ENCODE measurements at places on chromosomes 3 and 15.
A peak's percentile ranks its signal among the peaks of the same experiment; 100 is the strongest.

- DNase-seq: no peak
Measured at GRCh38 chr3:59876533-59877062, 826.8 kb upstream of the CFAP20DC start.

- no peak for DNase-seq
Measured at GRCh38 chr3:152472672-152472954, 203.9 kb downstream of the MBNL1 start.

DNA sequence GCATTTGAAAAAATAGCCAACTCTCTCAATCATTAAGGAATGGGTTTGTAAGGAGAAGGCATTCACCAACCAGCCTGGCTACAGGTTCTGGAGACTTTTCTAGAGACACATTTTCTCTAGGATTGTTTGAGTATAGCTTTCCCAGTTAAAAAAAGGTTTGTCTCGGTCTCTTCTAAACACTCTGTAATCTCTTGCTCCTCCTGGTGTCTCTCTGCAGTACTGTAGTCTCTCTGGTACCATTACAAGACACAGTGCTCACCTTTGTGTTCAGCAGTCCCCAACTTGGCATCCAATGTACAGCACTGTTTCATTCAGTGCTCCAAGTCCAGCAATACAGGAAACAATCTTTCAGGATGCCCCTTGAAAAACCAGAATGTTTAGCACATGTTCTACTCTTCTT, 534.4 kb downstream of the ZNF385D start:
- DNase-seq: no peak

GRCh38 chr3:154872074-154872473, 208.0 kb upstream of the MME start:
- no peak for DNase-seq

GRCh38 chr15:82551646-82552247, 11.5 kb upstream of the RPS17 start:
- DNase-seq: no peak

- DNase-seq: no peak
Measured at GRCh38 chr3:10876661-10877060, 60.6 kb downstream of the SLC6A11 start.

- DNase-seq: no peak
Measured at GRCh38 chr3:112253301-112253971, 40.6 kb downstream of the SLC9C1 start.

DNA sequence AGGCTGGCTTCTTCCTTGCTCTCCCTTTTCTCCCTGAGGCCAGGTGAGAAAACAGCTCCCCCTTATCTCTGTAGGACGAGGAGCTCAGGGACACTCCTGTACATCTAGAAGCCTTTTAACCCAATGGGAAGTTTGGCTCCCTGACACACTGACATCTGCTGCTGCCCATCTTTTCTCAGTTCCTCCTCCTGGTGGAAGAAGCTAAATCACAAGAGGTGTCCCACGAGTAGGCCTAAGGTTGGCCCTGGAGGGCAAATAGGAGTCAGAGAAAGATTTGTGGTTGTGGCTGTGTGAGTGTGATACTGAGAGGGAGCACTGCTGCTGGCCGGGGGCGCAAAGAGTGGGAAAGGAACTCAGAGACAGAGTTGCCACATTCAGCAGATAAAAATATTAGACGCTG, 49.5 kb downstream of the ARHGAP31 start:
- no peak for DNase-seq

- DNase-seq: peak; percentile 73
Measured at GRCh38 chr3:146160321-146160963, 542 bp downstream of the PLOD2 start.

GRCh38 chr3:104696470-104696869, 670.2 kb upstream of the ALCAM start:
- DNase-seq: no peak

- DNase-seq: no peak
Measured at GRCh38 chr15:46178138-46178537, 543.3 kb downstream of the SQOR start.

DNA sequence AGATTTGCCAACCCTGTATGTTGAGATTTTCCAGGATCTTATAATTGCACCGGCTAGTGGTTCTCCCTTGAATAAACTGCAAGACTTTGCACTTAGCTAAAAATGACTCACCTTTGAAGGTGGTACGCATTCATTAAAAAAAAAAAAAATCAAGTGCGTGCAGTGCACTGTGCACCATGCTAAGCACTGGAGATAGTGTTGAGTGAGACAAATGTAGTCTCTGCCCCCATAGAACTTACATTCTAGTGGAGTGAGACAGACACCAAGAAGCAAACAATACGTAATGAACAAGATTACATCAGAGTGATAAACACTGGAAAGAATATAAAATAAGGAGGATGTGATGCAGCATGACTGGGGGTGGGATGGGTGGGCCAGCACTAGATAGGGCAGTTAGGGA, 69.4 kb downstream of the ITPR1 start:
- DNase-seq: no peak

GRCh38 chr15:35281515-35281914, 196.4 kb upstream of the NANOGP8 start:
- no peak for DNase-seq

DNA sequence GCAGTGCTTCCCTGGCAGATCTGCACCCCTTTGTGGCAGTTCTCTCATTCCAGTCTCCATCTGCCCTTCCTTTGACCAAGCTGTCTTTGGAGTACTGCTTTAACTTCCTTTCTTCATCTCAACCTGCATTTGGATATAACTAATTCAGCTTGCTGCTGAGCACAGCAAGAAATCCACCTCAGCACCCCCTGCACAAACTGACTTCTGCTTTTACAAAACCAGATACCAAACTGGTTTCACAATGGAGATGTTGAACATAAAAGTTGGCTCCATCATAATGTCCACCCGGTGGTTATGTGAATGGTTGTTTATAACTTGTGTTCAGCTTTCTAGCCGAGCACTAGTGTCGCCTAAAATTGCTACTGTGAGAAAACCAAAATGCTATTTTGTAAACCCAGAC, 341.1 kb upstream of the SEMA6D start:
- no peak for DNase-seq

- DNase-seq: no peak
Measured at GRCh38 chr3:186401556-186401955, 39.5 kb upstream of the DGKG start.

DNA sequence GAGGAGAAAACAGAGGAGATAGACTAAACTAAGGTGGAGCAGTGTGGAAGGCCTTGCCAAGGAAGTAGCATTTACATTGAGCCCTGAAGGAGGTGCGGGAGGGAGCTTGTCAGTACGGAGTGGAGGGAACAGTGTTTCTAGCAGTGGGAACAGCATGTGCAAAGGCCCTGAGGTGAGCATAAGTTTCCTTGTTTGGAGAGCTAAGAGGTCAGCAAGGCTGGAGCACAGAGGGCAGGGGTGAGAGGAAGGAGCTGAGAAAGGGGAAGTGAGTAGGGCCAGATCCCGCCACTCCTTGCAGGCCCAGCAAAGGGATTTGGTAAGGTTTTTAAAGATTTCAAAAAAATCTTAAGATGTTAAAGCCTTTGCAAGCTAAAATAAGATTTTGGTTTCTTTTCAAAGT, 70.1 kb downstream of the HMCES start:
- no peak for DNase-seq

- no peak for DNase-seq
Measured at GRCh38 chr15:66025972-66026371, 156.7 kb downstream of the RAB11A start.

DNA sequence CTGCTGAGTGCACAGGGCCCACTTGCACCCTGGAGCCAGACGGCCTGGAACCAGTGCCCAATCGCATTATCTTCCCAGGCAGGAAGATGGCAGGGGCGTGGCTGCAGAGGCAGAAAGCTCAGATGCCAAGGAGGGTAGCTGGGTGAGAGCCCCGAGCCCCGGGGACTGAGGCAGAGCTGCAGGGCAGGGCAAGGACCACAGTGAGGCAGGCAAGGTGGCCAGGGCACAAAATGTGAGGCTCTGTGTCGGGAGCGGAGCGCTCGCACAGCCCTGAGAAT, 1.6 kb upstream of the CCDC33 start:
- no peak for DNase-seq

DNA sequence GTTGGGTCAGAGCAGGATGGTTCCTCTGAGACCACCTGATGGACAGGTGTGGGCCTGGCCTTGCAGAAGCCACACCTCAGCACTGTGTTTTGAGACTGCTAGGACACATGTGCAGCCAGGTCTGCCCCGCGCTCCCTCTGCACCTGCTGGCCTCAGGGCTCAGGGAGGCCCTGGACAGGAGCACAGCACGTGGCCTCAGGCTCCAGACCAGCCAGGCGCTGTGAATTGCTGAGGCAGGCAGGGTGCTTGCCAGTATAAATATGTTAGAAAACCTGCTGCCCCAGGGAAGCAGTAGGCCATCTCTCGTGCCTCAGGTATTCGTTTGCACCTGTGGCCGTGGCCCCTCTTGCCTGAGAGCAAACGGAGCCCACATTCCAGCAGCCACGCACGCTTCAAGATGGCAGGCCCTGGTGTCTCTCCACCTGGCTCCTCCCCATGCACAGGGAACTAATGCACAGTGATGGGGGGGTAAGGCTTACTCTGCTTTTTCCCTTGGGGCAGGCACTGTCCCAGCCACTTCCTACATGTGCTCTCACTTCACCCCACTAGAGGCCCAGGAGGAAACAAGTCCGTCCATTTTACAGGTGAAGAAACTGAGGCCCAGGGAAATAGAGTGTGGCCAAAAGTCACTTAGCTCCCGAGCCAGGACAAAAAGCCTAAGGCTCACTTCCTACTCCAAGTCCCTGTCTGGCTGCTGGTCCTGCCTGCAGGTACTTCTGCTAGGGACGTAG, 20.4 kb downstream of the SEC61A1 start:
- DNase-seq: no peak

- no peak for DNase-seq
Measured at GRCh38 chr3:37147666-37148065, 26.7 kb downstream of the LRRFIP2 start.

DNA sequence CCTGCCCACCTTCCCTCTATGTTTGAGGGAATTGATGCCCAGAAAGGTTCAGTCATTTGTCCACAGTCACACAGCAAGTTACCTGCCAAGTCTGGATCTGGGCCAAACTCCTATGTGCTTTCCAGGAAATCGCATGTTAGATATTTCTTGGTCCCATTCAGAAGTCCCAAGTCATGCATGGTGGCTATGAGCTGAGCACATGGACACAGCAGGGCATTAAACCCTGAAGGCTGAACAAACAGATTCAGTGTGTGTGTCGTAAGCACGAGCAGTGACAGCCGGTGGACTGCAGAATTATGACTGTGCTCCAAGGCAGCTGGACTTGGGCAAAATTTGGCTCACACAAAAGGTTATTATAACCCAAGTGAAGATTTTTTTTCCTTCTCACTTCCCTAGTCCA, 11.4 kb upstream of the SLC6A6 start:
- DNase-seq: no peak

DNA sequence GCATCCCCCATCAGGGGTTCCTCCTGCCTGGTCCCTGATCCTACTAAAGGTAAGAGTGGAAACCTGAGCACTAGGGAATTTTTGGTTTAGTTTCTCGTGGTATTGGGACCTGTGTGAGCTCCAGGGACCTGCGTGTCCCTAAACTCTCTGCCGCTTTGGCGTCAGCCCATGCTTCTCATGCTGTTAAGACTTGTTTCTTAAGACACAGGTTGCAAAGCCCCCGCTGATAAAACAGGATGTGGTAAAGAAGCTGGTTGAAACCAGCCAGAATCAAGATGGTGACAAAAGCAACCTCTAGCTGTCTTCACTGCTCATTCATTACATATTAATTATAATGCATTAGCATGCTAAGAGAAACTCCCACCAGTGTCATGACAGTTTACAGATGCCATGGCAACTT, 64.6 kb downstream of the LYZL4 start:
- DNase-seq: no peak

- DNase-seq: no peak
Measured at GRCh38 chr15:70761046-70761445, 2.3 kb downstream of the UACA start.

DNA sequence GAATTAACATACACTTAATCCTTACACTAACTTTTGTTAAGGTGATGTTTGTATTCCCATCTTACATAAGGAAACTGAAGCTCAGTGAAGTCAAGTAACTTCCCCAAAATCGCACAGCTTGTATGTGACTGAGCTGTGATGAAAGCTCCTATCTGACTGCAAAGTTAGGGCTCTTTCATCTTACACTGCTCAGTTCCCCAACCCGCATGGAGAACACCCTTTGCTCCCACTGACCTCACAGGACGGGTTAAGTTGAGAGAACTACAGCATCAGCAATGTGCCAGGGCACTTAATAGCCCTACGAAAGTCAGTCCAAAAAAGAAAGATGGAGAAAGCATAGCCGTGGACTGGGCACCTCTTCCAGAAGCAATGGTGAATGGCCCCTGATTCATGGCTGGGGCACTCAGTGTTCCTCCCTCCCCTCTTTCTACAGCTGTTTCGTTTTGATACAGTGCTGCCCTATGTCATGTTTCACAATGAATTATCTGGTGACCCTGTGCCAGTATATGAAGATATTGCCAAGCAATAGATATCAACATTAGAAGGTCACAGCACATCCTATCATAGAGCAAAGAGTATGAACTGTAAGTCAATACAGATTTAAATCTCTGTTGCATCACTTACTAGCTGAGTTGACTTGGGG, 38.0 kb downstream of the CADPS start:
- no peak for DNase-seq

DNA sequence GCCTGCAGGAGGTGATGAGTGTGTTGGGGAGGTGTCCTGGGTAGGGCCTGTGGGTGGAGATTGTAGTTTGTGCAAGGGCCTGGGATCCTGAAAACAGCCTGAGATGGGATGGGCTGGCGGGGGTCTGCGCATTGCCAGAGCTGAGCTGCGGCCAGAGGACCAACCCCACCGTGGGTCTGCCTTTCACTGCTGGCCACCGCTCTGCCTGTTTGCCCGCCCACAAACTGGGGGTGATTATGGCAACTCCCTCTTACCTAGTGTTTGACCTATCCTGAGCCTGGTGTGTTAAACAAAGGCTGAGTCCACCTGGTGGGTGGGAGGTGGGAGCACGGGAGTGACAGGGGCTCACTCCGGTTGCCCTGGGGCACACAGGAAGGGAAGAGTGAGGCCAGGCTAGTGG, 9.8 kb downstream of the ABTB1 start:
- DNase-seq: no peak

DNA sequence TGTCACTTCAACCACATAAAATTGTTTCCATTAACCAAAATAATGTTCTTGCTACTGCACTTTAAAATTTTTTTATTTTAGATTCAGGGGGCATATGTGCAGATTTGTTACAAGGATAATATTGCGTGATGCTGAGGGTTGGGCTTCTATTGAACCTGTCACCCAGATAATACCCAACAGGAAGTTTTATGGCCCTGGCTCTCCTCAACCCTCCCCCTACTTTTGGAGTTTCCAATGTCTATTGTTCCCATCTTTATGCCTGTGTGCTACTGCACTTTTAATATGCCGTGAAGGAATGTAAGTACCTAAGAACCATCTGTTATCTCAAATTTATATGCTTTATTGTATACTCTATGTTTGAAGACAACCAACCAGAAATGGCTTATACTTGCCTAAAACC, 42.0 kb upstream of the IMPG2 start:
- DNase-seq: no peak

- no peak for DNase-seq
Measured at GRCh38 chr3:12869035-12869621, 27.8 kb upstream of the RPL32 start.

GRCh38 chr15:26113296-26113695, 250.2 kb upstream of the ATP10A start:
- DNase-seq: no peak
